ENCODE measurements at places on chromosomes 6 and 20.

DNA sequence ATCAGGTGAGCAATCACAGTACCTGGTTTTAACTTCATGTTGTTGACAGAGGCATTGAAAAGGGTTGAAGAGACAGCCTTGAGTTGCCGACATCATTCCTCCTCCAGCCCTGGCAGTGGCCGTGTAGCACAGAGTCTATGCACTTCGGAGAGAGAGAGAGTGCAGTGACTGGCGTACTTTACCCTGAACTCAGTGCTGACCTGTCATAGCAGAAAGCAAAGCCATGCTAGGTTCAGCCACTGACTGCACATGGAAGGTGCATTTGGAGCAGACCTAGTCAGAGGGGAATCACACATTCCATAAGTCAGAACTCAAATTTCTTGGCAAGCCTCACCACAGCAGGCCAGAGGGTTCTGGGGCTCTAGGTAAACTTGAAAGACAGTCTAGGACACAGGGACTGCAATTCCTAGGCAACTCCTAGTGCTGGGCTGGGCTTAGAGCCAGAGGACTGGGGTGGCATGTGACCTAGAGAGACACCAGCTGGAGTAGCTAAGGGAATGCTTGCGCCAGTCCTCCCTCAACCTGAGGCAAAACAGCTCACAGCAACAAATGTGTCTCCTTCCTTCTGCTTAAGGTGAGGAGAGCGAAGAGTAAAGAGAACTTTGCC lies 69.1 kb downstream of the ELOVL4 start:
- no peak for DNase-seq

DNA sequence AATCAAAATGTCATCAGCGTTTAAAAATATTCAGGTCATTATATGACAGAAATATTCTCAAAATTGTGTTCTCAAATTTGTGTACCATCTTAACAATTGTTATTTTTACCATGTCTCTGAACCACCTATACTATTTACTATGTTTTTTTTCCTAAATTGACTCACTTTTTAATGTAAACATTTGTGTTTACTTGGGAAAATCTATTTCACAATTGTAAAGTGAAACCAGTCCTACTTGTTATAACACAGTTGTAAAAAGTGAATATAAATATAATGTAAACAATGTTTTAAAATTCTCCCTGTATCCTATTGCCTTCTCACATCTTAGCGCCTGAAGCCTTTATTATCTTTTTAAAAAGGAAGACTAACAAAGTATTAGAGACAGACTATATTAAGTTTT lies 83.5 kb downstream of the ADGRG6 start:
- DNase-seq: no peak

- DNase-seq: peak; percentile 56
These were observed 69.1 kb downstream of the FOXA2 start for GRCh38 chr20:22515264-22515663.

DNA sequence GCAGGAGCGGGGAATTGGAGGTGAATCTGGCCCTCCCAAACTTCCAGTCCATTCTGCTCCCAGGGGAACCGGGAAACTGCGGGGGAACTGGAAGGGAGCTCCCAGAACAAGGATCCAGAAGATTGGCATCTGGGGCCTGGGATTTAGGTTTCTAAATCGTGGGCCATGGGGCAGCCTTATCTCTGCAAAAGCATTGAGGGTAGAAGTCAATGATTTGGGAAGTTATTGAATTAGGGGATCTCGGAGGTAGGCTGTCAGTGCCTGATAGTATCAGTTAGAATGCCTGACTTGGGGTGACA lies 45.1 kb downstream of the HNF4A start:
- DNase-seq: no peak

DNA sequence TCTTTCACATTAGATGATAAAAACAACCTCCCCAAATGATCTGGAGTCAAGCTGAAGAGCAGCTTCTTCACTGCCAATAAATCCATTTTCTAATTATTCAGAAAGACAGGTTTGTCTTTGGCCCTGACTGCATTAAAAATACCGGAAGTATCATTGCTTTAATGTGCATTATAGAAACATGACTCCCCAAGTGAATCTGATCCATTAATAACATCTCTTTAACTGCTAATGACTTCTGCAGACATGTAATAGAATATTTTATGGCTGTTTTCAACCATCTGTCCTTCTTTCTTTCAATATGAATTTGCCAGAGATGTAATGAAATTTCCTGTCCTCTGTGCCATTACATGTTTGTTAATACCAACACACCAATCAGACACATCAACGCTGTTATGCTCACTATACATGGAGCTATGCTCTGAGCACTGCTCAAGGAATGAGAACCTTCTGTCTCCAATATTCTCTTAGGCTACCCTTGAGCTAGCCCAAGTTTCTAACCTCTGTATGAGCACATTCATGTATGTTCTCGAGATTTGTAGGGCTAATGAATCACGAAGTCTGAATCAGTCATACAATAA lies 87.8 kb downstream of the LYRM4 start:
- DNase-seq: no peak

DNA sequence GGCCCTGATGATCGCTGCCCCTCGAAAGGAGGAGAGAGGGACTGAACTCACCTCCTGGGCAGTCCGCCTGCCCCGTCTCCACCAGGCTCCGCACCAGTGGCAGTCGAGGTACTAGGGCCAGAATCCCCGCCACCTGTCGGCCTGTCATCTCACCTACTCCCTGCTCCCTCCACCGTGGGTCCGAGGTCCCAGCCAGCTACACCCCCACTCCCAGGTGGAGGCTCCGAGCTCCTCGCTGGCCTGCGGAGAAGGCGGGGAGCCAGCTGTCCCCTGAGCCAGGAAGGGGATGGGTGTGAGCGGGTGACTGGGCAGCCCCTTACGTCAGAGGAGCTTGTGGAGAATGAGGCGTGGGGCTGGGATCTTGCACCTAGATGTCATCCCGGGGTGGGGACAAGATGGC lies 1066.5 kb upstream of the MANEA start:
- no peak for DNase-seq

- no peak for DNase-seq
These were observed 101.9 kb upstream of the MOCS1 start for GRCh38 chr6:40036186-40036585.

DNA sequence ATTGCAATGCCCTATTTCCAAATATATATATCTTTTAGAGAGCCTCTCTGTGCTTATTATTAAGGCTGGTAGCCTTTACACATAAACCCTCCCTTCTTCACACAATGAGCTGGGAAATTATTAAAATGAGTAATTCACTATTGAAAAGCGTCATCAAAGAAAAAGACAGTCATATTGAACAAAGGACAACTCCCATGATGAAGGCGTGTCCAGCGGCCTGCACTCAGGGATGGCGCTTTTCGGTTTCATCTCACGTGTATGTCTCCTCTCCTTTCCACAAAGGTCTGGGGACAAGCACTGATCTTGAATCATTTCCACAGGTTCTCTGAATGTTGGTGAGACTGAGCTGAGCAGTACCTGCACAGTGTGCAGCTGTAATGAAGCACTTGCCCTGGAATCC lies 3.5 kb downstream of the SERPINB9 start:
- DNase-seq: no peak

DNA sequence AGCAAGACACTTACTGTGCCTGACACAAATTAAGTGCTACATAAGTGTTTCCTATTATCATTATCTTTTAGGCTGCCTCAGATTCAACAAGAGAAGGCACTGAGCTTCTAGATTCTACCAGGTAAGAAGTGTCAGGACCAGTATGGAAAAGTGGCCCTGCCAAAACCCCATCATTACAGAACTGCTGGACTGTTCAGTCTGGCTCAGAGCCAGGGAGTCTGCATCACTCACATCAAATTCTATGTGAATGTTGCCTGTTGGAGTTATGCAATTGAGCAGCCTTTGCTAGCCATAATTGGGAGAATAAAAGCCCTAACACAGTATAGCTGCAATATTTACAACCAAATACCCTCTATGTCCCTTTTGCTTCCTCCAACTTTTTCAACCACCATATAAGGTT lies 70.9 kb downstream of the ATG5 start:
- no peak for DNase-seq

Data from NCI-H2081 (cell line).